Psoas muscle (tissue), 8 donors: ENCODE measurements at places on chromosomes 5 and 9. TPM values are rescaled to one million over a fixed set of nuclear protein-coding genes. Genes with fewer than 3 reads are reported as not detected.

The DAPK1 gene
- 2.2 TPM for total RNA-seq

The TMEM215 gene
- total RNA-seq: not detected

The AGXT2 gene
- total RNA-seq: not detected

The SLC25A2 gene
- total RNA-seq: 0.32 TPM

The FAM153A gene
- 0.82 TPM for total RNA-seq

The WNT8A gene
- total RNA-seq: not detected

The SLC2A6 gene
- total RNA-seq: 2.7 TPM

The ZCCHC10 gene
- 19.6 TPM for total RNA-seq

The NUTM2G gene
- total RNA-seq: not detected

The SPOCK1 gene
- 52.7 TPM for total RNA-seq

The PDE6A gene
- 0.26 TPM for total RNA-seq

The PSMD5 gene
- total RNA-seq: 15.7 TPM

The UTP15 gene
- 21.2 TPM for total RNA-seq

GRCh38 chr9:34454571-34455065, 3.8 kb downstream of the FAM219A start:
- peak; percentile 68 for DNase-seq

- no peak for DNase-seq
Measured at GRCh38 chr9:98567540-98568233, 141.0 kb downstream of the GABBR2 start.

- no peak for DNase-seq
Measured at GRCh38 chr5:156414391-156414790, 87.4 kb downstream of the SGCD start.

- no peak for DNase-seq
Measured at GRCh38 chr9:106581973-106582372, 281.0 kb upstream of the ZNF462 start.

DNA sequence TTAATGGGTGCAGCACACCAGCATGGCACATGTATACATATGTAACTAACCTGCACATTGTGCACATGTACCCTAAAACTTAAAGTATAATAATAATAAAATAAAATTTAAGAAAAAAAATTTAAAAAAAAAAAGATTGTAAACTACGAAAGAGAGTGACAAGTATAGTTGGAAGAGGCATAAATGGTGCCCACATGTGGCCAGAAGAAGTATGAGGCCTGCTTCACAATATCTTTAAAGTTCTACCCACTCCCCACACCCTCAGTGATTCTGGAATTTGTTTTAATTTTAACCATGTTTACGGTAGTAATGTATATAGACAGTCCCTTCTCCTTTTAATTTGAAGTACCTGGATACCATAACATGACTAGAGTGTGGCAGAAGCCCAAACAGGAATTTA, 172.7 kb downstream of the CHSY3 start:
- no peak for DNase-seq

- no peak for DNase-seq
Measured at GRCh38 chr9:85944672-85945071, 3.7 kb downstream of the NAA35 start.

DNA sequence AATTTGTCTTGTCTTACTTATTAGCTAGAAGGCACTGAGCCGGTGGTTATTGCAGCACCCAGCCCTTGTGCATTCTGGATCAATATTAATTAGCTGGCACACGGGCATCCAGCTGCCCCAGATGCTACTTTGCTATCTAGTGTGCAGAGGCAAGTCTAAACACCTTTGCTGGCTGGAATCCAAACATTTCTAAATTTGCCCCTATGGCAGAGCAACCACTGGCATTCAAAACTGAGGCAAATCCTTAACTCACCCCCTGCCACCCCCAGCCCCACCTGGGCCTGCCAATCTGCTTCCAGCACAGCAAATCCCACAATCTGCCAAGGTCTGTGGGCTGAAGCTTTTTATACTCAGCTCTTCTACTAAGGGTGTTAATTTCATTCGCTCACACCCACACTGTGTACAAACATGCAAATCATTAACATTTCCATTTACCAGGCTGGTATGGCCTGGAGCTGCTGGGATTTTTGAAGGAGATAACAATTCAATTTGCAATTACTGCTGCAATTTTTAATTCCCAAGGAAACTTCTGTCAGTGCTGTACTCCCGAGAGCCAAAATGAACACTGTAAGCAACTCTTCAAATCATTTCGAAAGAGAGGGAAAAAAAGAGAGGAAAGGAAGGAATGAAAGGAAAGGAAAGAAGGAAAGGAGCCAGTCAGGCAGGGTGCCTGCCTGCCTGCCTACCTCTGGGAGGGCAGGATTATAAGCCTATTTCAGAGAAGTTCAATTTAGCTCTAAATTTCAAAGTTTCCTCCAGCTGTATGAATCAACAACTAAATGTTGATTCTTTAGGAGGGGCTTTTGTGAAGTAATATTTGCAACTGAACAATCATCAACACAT, 35.5 kb downstream of the RAPGEF1 start:
- DNase-seq: no peak

GRCh38 chr9:130084337-130084736, 30.6 kb downstream of the GPR107 start:
- DNase-seq: no peak

- no peak for DNase-seq
Measured at GRCh38 chr5:130025511-130025910, 121.2 kb downstream of the CHSY3 start.

- no peak for DNase-seq
Measured at GRCh38 chr9:111148052-111149017, 110.1 kb upstream of the LPAR1 start.

DNA sequence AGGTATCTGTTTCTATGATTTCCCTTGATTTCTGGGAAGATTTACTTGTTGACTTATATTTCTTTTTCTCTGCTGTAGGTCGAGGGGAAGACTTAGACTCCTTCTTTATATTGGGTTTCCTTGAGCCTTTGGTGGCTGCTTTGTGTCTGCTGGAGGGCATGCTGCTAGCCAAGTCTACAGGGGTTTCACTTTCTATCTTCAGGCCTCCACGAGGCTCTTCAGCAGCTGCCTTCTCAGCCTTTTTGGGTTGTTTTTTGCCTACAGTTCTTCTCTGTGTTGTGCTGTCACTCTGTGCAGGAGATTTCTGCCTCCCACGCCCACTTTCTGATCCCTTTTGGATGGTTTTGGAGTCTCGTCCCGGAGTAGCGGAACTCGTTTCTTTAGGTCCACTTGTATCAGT, 23.2 kb downstream of the LEAP2 start:
- no peak for DNase-seq

GRCh38 chr5:91712718-91713117, 329.6 kb upstream of the ARRDC3 start:
- no peak for DNase-seq

DNA sequence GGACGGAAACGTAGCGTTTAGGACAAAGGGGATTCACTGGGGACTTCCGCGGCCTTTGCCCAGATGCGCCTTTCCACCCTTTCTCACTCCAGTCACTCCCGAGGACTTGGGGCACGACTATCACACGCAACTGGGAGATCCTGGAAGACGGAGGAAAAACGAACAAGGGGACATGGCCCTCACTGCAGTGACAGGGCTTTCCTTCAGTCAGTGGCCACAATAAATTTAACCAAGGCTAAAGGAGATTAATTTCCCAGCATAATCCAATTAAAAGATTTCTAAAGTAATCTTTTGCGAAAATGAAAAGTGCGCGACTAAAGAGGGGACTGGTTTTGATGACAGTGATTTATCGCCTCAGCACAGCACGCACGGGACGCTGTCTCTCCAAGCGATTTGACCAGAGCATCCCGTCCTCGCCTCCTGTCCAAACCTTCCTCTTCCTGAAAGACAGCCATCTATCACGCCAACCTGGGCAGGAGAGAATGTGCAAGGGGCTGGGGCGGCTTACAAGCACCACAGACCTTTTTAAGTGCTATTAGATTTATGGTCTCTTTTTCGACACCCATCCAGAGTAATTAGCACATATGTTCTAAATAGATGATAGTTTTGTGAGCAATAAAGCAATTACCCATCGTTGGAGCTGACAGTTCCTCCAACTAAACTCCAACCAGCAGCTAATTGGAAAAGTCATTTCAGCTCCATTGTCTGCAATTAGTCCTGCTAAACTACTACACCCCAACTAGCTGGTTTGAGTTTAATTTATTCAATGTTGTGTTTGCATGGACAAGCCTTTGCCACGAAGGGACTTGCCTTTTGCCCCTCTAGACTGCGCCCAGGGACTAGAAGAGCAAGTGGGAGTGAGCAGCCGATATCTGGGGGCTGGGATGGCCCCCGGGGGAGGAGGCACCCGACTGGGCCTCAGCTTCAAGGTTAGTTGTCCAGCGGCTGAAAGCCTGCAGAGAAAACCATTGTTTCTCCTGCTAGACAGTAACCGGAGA, 7.4 kb downstream of the NR2F1-AS1 start:
- no peak for DNase-seq

GRCh38 chr5:107874795-107875194, 204.1 kb upstream of the EFNA5 start:
- DNase-seq: no peak

DNA sequence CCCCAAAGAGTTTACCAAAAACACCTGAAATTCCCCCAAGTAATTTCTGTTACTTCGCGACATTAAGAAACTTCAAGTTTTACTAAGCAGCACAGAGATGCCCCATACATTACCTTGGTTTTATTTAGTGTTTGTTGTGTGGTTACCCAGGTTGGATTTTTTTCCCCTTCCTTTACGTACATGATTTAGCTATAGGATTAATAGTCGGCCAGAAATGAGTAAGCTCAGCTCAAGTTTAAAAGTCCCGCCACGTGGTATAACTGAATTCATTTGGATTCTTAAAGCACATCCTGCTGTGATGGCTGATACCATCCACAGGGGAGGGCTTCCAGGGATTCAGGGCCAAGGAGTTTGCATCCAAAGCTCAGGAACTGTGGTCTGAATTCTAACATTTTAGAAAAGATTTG, 75.9 kb downstream of the DAP start:
- DNase-seq: no peak

- DNase-seq: no peak
Measured at GRCh38 chr5:145902421-145902820, 29.6 kb upstream of the GRXCR2 start.

- peak; percentile 91 for DNase-seq
Measured at GRCh38 chr5:149442563-149443182, 63.6 kb upstream of the IL17B start.

DNA sequence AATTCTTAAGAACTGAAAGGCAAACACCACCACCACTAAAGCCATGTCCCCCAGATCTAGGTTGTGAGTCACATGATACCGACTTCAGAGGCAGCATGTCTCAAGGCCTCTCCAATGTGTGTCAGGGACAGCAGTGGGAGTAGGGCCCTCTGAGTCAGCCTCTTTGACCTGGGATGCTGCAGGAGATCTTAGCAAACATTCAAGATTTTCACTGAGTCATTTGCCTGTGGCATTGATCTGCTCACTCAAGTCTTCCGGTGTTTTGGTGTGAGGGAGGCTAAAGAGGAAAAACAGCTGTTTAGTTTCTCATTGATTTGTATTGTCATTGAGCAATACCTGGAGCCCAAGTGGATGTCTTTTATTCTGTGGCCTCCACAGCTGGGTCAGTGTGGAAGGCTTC, 36.1 kb downstream of the TMC1 start:
- DNase-seq: no peak

DNA sequence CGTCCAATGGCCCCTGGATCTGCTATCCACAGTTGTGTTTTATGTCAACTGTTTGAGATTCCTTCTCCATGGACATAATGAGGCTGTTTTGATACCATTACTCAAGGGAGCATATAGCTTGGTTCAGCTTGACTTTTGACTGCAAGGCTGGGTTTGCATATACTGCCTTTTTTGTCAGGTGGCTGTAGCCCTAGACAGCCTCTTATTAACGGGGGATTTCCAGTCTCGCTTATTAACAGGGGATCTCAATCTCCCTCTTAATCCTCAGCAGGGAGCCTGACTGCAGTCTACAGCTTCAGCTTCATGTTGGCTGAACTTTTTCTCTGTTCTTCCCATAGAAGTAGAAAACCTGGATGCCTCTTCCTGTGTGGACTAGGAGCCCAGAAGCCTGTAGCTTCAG, 73.7 kb upstream of the TNC start:
- no peak for DNase-seq

- DNase-seq: peak; percentile 71
Measured at GRCh38 chr5:63053019-63053638, 474.5 kb downstream of the LRRC70 start.

DNA sequence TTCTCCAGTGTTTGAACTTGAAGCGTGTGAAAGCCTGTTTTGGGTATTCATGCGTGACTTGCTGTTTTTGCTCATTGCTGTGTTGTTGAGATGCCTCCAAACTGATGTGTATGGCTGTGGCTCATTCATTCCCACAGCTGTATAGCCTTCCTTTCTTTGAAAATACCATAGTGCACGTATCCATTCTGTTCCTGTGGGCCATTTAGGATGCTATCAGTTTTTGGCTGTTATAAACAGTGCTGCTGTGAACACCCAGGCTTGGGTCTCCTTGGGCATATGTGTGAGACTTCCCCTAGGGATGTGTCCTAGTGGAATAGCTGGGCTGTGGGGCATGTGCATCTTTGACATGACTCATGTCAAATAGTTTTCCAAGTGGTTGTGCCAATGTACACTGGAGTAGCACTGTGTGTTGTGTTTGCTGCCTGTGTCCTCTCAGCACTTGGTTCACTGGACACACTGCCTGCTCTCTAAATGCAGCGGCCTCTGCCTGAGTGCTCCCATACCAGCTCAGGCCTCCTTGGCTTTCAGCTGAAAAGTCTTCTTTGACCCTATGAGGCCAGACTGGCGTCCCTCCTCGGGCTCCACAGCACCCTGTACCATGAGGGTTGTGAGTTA, 102.6 kb upstream of the TBC1D2 start:
- no peak for DNase-seq

DNA sequence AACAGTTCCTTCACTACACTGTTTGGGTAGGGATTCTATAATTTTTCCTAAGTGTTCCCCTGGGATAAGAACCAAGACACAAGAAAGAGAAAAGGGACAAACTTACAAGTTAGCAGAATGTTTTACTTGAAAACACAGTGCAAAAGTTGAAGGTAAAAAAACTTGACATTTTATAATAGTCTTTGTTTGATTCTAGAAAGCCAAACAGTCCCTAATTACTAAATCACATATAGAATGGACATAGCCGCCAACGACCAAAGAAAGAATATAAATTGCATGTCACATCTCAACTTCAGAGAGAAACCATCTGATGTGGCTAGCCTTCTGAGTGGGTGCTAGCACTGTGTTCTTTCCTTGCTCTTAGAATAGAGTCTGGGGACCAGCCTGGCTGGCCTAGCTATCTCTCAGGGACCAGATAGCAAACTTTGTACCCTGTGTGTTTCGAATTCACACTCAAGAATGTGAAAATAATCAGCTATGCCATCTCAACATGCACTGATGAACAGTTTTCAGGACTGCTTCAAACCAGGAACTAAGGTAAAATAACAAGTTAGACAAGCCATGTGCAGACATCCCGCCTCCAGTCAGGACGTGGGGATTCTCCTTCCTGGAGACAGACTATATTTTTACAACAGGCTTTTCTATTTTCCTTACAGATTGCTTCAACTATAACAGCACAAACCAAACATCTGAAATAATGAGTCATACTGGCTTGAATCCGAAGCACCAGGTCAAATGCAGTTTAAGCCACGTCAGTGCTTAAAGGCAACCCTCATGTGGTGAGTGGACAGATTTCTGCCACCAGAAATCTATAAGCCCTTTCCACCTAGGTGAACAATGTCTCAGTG, 53.7 kb downstream of the LHFPL2 start:
- DNase-seq: no peak
